GM23248 (cell line): ENCODE measurements at places on chromosomes 2 and 18.

GRCh38 chr2:10083692-10084211 is 3.5 kb upstream of the CYS1 start:
- peaks cover 54% of the 10 kb centered on the region for H3K27me3 ChIP-seq
- no peaks in the 10 kb centered on the region for H3K36me3 ChIP-seq
- peaks cover 10% of the 10 kb centered on the region; the same call in 1 of the 2 replicates for H3K4me1 ChIP-seq
- no peak overlapping the region for H3K4me3 ChIP-seq
- no peak overlapping the region for H3K27ac ChIP-seq

DNA sequence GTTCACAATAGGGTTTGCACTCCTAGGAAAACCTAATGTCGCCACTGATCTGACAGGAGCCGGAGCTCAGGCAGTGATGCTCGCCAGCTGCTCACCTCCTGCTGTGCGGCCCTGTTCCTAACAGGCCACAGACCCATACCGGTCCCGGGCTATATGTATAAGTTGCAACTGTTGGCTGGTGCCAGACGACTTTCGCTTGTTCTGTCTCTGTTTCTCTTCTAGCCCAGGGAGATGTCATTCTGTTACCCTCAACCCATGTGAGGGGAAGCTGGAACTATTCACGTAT is 170.3 kb downstream of the BCL2 start:
- H3K36me3 ChIP-seq = no peaks in the 10 kb centered on the region
- H3K27me3 ChIP-seq = no peaks in the 10 kb centered on the region
- H3K4me3 ChIP-seq = no peak overlapping the region
- H3K27ac ChIP-seq = no peak overlapping the region
- DNase-seq = no peak
- H3K4me1 ChIP-seq = peaks cover 17% of the 10 kb centered on the region

GRCh38 chr2:137964066-137964858 is at the start of gene HNMT:
TSS of gene HNMT (plus strand) at chr2:137964473. CDS start at chr2:137964492, 19 bp downstream.
- DNase-seq = peak; percentile 59
- H3K27ac ChIP-seq = peak within 1 kb of the TSS; percentile 68
- no peaks in the 10 kb centered on the region for H3K27me3 ChIP-seq

DNA sequence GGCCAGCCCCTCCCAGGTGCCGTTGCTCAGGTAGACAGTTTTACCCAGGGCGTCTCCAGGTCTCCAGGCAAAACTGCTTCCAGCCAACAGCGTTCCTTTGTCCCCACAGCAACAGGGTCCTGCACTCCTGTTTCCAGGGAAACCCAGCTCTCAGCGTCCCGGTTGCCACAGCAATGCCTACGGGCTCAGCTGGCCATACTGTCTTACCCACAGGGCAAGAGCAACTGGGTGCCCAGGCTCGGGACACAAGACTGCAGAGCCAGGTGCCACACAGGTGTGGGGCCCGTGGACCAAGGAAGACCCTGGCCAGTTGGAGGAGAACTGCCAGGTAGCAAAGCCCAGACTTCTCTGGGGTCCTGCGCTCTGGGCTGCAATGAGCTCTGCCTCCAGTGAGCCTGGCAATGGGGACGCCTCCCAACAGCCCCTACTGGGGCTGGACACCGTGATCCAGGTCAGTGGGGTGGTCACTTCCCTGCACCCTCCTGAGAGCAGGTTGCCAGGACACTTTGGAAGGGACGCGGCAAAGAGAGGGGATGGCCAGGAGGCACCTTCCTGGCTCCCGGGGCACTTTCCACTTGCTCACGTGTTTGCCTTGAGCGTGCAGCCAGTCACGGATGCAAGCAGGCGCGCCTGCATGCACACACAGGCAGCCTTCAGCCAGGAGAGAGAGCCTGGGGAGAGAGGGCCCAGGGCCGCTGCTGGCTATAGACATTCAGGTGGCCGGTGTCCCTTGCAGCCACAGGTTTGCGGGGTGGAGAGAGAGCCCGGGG is at the start of gene CROCC2:
TSS of gene CROCC2 (plus strand) at position 196 of the 770 bp plus-strand sequence. CDS start at position 374, 178 bp downstream.
- H3K4me1 ChIP-seq = peaks cover 2% of the 10 kb centered on the region; the same call in 1 of the 2 replicates
- H3K4me3 ChIP-seq = no peak within 1 kb of the TSS
- no peaks in the 10 kb centered on the region for H3K36me3 ChIP-seq

DNA sequence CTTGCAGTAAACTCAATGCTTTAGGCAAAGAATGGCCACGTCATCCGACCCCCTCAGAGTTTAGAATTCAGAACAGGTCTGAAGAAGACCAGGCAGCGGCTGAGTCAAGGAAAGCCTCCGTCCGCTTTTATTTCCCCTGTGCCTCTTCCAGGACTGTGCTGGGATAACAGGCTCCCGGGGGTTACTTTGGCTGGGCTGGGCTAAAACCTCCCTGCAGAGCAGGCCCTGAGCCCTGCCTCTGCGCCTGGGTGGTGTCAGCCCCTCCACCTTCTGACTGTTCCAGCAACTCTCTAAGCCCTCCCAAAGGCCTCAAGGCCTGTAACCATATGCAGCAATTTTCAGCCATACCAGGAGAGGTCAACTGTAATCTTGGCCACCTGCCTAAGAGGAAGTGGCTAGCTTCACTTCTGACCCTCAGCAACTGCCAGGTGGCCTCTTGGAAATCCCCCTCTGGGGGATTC is 166.5 kb downstream of the RPIA start:
- DNase-seq = no peak
- H3K27me3 ChIP-seq = no peaks in the 10 kb centered on the region
- no peak overlapping the region for H3K27ac ChIP-seq
- H3K4me1 ChIP-seq = no peaks in the 10 kb centered on the region
- H3K36me3 ChIP-seq = no peaks in the 10 kb centered on the region

GRCh38 chr18:74402806-74403433 is 54.2 kb downstream of the DIPK1C start:
- H3K4me1 ChIP-seq = no peaks in the 10 kb centered on the region
- H3K36me3 ChIP-seq = no peaks in the 10 kb centered on the region
- DNase-seq = no peak
- H3K27me3 ChIP-seq = peaks cover 14% of the 10 kb centered on the region

DNA sequence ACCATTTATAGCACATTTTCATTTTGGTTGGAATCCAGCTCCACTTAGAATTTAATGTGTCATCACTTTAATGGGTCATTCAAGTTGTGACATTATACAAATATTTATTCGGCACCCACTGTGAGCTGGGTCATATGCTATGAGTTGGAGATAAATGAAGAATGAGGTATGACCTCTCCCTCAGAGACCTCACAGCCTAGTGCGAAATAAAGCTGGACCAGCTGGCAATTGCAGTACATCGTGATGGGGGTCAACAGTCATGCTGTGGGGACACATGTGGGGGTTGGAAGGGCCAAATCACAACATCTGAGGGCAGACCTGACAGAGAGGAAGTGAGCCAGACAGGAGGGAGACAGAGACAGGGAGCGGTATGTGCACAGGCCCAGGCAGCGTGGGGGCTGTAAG is 175.4 kb downstream of the MAIP1 start:
- no peak overlapping the region for H3K4me3 ChIP-seq
- H3K4me1 ChIP-seq = no peaks in the 10 kb centered on the region; the same call in 1 of the 2 replicates
- no peak overlapping the region for H3K27ac ChIP-seq
- peak; percentile 7 for DNase-seq
- H3K36me3 ChIP-seq = no peaks in the 10 kb centered on the region

DNA sequence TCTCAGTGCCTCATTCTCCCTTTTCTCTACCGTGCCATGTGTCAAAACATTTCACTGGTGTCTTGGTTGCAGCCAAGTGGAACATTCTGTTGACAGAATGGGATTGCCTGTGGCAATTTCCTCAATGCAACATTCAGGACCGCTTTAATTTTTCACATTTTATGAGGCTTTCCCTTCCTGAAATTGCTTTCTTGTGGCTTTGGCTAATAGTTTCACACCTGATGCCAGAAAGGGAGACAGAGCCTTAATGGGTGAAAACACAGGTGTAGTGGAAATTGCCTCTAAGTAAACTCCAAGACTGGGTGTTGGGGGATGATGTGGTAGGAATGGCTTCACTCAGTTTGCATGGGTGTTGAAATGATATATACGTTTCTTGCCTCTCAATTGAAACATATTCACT is 278.3 kb downstream of the TSN start:
- H3K27me3 ChIP-seq = no peaks in the 10 kb centered on the region
- no peak overlapping the region for H3K4me3 ChIP-seq
- peaks cover 7% of the 10 kb centered on the region for H3K4me1 ChIP-seq
- no peaks in the 10 kb centered on the region for H3K36me3 ChIP-seq

- H3K36me3 ChIP-seq = no peaks in the 10 kb centered on the region
- DNase-seq = no peak
- no peaks in the 10 kb centered on the region for H3K27me3 ChIP-seq
- no peak overlapping the region for H3K27ac ChIP-seq
- peaks cover 26% of the 10 kb centered on the region for H3K4me1 ChIP-seq
Measured at GRCh38 chr2:205708231-205708631, 25.9 kb downstream of the NRP2 start.

GRCh38 chr2:202944816-202945215 is 32.7 kb downstream of the CARF start:
- H3K27ac ChIP-seq = no peak overlapping the region
- no peaks in the 10 kb centered on the region for H3K36me3 ChIP-seq
- no peak for DNase-seq
- H3K4me1 ChIP-seq = peaks cover 14% of the 10 kb centered on the region; the same call in 1 of the 2 replicates
- H3K27me3 ChIP-seq = no peaks in the 10 kb centered on the region

DNA sequence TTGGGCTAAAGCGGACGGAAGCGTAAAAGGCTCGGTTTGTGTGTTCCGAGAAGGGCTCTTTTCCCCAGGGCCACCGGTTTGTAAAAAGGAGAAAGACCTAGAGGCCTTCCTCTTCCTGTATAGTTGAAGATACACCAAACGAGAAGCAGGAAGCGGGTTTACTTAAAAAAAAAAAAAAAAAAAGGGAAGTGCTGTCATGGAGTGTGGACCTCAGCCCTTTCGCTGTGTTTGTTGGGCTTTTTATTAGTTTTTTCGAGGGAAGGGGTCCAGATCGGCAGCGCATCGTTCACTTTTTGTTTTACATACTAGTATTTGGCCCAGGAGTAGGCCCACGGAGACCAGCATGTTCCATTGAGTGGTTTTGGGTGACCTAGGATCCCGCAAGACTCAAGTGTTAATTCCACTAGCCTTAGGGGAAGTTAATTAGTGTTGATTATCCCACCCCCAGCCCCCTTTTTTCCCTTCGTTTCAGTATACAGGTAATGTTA is 676 bp downstream of the ACTR2 start:
- no peaks in the 10 kb centered on the region for H3K27me3 ChIP-seq
- H3K4me3 ChIP-seq = peak overlapping the region; percentile 95
- peak overlapping the region; percentile 92 for H3K27ac ChIP-seq
- H3K4me1 ChIP-seq = peaks cover 42% of the 10 kb centered on the region
- 0 out of 2 replicates have a peak, but pooled peaks cover 3% of the 10 kb centered on the region for H3K36me3 ChIP-seq

- no peaks in the 10 kb centered on the region for H3K27me3 ChIP-seq
- no peaks in the 10 kb centered on the region for H3K36me3 ChIP-seq
- peak; percentile 68 for DNase-seq
Measured at GRCh38 chr2:20382965-20383810, 32.5 kb upstream of the PUM2 start.

GRCh38 chr18:13217971-13218367 is 591 bp upstream of the LDLRAD4 start:
- H3K36me3 ChIP-seq = no peaks in the 10 kb centered on the region
- no peaks in the 10 kb centered on the region for H3K4me1 ChIP-seq
- no peak overlapping the region for H3K27ac ChIP-seq
- H3K27me3 ChIP-seq = peaks cover 80% of the 10 kb centered on the region
